ENCODE measurements at places on chromosomes 3 and 15. TPM values are rescaled to one million over a fixed set of nuclear protein-coding genes. Genes with fewer than 3 reads are reported as not detected.

GRCh38 chr15:69272891-69273290 is 25.8 kb upstream of the PAQR5 start:
- DNase-seq = no peak

DNA sequence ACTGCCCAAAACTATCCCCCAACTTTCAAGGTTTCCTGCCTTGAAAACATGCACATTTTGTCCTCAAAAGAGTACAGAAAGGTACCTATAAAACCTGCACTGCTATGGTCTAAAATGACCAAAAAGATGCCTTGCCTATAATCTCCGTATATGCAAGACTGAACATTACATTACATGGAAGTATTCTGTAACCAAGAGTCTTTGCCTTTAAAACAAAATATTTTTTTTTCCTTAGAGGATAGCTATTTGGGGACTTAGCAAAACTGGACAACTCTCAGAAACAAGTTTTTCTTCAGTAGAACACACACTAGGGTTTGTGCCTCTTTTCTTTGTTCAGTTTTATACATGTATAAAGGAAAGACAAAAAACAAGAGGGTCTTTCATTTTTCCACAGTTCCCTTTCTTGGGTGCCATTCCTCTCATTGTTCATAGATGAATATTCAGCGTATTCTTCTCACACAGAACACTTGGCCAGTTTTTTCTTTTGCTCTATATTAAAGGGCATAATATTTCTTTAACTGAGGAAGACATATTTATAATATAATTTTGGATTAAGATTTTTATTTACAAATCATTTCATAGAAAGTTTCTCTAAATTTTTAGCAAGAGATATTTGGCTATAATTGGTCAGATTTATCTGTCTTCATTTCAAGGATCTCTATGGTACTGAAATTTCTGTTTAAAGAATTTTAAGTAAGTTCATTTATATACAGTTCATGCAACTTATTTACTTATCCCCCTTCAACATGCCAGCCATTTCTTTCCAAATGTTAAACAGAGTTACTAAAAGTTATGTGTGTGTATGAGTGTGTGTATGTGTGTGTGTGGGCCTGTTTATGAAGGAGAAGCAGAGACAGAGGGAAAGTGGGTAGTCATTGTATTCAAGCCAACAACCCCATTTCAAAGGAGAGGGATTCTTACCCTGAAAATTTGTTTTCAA is 142.6 kb downstream of the ZBTB20 start:
- no peak for DNase-seq

DNA sequence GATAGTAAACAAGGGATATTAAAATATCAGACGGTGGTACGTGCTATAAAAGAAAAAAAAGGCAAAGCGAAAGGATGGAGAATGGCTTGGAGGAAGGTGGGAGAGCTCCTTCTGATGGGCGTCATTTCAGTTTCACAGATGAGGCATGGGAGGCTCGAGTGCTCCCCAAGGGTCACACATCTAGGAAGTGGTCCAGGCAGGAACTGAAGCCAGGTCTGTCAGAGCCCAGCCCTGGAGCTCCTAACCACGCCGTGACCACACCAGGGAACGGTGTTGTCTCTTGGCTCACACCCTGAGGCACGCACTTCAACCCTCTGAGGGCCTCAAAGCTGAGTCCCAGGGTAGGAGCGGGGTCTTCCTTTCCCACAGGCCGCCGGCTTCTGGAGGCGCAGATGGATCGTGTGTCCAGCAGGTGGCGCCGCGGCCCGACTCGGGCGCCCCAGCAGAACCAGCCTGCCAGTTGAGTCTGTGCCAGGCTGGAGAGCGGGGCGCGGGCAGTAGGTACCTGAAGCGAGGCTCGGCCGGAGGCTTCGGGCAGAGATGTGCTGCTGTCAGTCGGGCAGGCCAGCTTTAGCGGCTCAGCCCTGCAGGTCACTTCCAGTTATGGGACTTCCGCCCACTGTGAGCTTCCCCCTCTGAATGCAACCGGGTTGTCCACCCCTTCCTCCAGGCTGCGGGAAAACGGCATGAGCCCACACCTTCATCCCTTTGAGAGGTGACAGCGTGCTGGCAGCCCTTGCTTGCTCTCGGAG is 68.1 kb downstream of the SLC6A1 start:
- peak; percentile 67 for DNase-seq

GRCh38 chr3:33006081-33006480 is 54.6 kb downstream of the CCR4 start:
- no peak for DNase-seq

Gene ARL14
- total RNA-seq = 3.0 TPM

Gene PRRT3
- 3.8 TPM for total RNA-seq

Gene IL17RD
- total RNA-seq = 1.6 TPM

DNA sequence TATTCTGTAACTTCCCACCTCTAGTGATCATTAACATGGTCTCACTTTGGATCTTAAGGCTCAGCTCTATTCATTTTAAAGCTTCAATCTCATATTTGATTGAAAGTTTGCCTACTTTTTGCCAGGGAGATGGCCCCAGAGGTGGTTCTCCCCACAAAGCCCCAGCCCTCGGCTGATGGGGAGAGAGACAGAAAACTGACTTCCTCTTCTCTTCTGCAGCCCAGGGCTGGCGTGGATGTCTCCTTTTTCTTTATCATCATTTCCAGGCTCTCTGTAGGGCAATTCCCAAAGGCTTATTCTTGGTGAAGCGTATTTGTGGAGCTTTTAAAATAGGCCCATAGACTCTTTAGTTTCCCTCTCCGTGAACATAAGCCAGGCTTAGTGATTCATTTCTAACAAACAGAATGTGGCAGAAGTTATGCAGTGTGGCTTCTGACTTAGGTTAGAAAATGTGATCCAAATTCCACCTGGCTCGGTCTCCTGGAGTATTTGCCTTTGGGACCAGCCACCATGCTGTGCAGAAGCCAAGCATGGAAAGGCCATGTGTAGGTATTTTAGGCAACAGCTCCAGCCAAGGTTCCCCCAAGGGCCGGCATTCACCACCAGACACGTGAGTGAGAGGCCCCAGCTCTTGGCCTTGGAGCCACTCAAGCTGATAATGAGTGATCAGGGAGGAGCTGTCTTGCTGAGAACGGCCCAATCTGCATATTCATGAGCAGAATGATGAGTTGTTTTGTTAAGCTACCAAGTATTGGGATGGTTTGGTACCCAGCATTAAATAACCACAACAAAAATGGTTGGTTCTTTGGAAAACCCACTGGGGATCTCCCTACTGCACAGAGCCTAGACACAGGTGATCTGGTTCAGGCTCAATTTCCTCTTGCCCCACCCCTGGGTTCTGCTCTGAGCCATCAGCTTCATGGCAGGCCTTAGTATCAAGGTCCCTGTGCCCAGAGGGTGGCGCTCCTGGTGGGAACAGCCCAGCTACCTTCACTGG is 353.2 kb upstream of the PROK2 start:
- DNase-seq = no peak

Gene PARP15
- not detected for total RNA-seq

Gene AGBL1
- not detected for total RNA-seq

GRCh38 chr3:126371096-126371705 is 14.0 kb upstream of the KLF15 start:
- DNase-seq = no peak

GRCh38 chr15:63381301-63382204 is at the start of gene CA12:
Gene CA12 (minus strand): TSS chr15:63381846. CDS start chr15:63381720, 126 bp downstream.
- DNase-seq = peak; percentile 29

Gene COL6A6
- total RNA-seq = not detected

Gene BFSP2
- total RNA-seq = not detected

GRCh38 chr3:154979331-154979730 is 100.8 kb upstream of the MME start:
- DNase-seq = no peak

Gene HHATL
- total RNA-seq = not detected

DNA sequence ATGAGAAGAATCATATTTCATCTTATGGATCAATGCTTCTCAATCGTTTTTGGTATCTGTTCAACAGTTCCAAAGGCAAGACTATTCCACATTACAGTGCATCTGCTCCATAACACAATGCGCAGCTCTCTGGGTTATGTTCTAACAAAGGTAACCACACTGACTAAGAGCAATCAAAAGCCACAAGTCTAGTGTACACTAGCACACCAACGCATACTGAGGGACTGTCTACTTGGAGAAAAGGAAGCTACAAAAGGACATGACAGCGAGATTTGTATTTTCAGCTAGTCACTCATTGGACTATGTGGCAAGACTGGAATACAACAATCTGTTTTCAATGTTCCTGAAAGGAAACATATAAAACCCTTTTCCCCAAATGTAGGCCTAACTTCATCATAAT is 35.8 kb downstream of the SETD2 start:
- DNase-seq = no peak

DNA sequence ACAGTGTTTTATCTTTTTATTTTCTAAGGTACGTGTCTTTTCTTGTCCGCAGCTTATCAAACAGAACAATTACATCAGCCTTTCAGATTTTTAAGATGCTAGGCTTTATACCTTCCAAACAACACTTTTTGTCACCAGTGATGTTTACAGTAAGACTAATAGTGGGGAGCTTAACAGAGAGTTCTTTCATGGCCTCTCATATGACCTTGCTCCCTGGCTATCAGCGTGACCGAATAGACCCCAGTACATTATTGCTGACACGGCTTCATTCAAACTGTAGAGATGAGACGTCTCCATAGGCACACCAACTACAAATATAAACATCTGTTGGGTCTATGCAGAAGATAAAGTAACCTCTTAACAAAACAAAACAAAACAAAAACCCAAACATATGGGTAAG is 477.6 kb upstream of the KCNMB2 start:
- DNase-seq = no peak

DNA sequence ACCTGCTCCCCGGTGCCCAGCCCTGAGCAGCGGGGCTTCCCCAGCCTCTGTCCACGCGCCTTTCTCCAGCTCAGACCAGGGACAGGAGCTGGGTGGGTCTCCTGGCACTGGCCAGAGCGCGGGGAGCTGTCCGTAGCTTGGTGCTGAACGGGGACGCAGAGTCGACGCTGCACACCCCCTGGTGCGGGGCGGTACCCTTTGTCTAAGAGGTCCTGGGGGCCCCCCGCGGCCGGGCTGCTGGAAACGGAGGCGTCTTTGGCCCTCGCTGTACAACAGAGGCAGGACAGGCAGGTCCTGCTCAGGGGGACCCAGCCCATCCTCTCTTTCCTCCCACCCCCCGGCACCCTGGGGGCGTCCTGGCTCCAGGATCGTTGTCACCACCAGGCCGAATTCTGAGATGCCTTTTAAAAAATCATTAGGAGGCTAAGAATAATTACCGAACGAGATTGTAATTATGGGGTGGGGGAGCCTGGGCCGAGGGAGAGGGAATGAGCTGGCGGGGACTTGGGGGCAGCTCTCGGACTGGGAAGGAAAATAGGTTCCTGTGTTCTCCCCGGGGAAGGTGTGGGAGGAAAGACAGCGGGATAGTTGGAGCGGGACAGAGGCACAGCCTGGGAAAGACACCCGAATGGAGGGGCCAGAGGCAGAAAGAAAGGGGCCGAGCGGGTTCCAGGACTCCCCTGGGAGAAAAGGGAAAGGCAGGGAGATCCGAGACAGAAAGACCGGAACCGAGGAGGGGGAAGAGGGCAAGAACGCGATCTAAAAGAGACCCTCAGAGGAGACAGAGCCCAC is 4.1 kb upstream of the SKOR1 start:
- peak; percentile 37 for DNase-seq

- no peak for DNase-seq
Observed at GRCh38 chr3:9909221-9910013, 6.8 kb downstream of the IL17RE start.

DNA sequence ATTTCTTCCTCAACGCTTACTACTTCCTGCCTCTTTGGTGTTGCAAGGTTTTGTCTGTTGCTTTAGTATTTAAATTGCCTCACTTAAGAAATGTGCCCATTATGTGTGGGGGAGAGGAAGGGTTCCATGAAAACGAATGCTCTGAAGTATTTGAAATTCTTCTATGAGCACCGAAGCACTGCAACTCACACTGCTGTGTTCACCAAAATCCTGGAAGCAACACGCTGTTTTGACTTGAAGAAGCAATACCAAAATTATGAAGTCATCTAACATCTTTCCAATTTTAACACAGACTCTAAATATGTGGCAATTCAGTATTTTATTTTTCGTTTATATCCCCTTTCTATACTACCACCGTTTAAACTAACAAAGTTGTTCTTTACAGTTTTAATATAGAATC is 101.5 kb downstream of the RBMS3 start:
- DNase-seq = no peak

DNA sequence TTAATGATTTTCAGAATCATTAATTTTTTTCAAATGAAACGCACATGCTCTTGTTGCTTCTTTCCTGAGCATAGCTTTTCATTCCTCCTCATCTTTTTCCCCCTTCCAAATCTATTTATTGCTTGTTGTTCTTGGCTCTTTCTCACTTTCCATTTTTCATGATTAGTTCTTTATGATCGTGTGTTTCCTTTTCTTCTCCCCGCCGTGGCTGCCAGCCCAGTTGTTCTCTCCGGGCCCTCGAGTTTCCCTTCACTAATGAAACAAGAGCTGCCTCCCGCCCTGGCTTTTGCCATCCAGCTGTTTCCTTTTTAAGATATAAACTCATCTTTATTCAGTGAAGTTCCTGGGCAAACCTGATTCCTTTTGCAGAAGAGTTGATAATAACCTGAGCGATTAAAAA is 170.2 kb upstream of the NR2F2 start:
- no peak for DNase-seq

GRCh38 chr3:45124352-45124751 is 21.8 kb downstream of the CDCP1 start:
- peak; percentile 98 for DNase-seq

DNA sequence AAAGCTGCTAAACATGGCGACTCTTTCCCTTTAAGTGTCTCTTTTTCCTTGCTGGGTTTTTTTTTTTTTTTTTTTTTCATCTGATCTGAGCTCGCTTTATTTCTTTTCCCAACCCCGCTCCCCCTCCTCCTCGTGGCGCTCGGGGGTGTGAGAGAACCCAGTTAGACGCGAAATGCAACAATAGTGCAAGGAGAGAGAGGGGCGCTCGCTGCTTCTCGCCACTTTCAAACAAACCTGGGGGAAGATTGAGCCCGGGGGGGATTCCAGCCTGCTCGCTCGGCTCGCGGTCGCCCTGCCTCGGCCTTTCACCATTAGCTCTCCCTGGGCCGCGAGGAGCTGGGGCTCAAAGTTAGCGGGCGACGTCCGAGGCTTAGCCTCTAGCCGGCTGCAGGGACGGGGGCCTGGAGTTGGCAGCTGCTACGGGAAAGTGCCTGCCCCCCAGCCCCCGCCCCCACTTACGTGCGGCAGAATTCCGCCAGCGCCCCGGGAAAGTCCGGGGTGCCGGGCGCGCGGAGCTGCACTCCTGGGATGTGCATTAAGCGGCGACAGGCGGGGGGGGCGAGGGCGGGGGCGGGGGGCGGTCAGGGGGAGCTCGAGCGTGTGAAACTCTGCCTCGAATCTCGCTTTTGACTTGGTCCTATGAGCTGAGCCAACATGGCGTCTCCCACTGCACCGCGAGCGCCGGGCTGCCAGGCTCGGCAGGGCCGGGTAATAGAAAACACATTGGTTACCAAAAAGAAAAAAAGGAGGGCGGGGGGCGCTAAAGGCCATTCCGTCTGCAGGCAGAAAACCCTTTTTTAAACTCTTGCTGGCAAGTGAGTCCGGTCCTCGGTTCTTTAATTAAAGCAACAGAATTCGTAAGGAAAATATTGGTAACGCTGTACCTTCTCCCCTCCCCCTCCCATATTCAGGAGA is 10.4 kb downstream of the NR2F2 start:
- DNase-seq = no peak

Gene CISH
- total RNA-seq = 0.81 TPM

Gene TGM5
- not detected for total RNA-seq

Gene PLXNA1
- 23.1 TPM for total RNA-seq

Measured in M059J (cell line).